ENCODE measurements at places on chromosomes 4 and X. TPM values are rescaled to one million over a fixed set of nuclear protein-coding genes. Genes with fewer than 3 reads are reported as not detected.

DNA sequence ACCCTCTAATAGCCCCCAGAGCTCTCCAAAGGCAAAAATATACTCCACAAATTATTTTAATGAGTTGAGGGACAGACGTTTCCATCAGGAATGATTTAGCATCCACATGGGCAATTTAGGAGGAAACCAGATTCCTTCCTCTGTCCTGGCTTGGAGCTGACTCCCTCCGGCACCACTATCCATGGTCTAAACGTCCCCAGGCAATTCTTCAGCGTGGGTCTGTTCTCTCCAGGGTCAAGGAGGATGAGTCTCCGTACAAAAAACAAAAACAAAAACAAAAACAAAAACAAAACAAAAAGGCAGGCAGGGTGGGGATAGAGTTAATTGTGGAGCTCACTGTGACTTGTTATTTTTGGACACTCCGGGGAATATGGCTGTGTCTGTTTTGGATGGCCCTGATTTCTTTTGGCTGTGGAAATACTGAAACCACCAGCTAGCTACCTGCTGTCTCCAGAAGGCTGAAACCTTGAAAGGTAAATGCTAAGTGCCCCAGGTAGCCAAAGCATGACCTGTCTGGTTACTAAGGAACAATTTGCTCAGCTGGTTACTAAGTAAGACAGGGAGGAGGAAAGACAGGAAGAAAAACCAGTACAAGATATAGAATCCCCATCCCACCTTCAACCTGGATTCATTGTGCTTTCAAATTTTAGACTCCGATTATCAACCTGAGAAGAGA lies 419.1 kb upstream of the LCORL start:
- no peak for DNase-seq

HDX gene
- 3.2 TPM for total RNA-seq

IL9R gene
- total RNA-seq = not detected

SPRY1 gene
- 59.6 TPM for total RNA-seq

DNA sequence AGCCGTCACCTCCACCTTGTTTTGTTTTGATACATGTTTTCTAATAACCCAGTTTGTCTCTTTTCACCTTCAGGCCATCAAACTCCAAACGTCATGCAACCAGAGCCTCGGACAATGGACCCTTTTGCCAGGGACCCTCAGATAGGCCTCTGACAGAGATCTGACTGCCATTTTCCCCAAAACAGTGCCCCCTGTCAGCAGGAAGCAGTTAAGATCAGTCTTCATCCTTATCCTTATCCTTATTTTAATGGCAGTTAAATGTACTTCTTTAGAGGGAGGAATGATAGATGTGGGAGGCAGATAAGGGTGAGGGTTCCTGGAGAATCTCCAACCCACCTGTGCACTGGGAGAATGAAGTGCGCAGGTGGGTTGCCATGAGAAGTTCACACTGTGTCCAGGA lies 135.7 kb downstream of the ANAPC10 start:
- DNase-seq = no peak

DNA sequence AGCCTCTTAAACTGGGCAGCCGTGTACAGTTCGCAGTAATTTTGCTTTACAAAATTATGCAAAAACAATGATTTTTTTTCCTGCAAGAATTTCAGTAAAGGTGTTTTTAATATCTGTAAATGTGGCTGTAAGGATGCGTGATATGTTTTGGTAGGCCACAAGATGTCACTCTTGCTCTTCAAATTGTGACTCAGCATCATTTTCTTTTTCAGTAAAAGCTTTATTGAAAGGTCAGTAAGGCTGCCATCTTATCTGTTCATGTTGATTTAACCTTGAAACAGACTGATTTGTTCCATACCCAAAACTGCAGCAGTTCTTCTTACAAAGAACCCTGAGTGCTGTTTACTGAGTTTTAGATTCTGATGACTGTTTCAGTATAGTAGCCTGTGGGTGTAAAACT lies 39.9 kb downstream of the TXLNG start:
- DNase-seq = no peak

NHSL2 gene
- 8.8 TPM for total RNA-seq

DNA sequence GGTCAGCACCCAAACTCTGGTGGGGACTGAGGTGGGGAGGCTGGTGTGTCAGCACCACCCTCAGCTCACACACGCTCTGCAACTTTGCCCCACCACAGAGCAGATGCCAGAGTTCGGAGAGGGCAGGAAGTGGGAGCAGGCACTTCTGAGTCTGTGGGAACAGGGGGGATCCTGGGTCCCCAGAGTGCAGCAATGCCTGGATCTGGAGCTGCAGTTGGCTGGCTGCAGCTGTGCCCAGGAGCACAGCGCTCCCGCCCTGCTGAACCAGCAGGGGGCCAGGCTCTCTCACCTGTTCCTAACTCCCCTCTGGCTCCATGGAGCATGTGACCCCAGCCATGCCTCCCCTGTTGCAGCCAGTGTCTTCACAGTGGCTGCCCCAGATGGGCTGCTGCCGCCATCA lies 252.4 kb downstream of the SPOCK3 start:
- DNase-seq = no peak

FOXO4 gene
- total RNA-seq = 30.9 TPM

RHOXF2B gene
- not detected for total RNA-seq

DNA sequence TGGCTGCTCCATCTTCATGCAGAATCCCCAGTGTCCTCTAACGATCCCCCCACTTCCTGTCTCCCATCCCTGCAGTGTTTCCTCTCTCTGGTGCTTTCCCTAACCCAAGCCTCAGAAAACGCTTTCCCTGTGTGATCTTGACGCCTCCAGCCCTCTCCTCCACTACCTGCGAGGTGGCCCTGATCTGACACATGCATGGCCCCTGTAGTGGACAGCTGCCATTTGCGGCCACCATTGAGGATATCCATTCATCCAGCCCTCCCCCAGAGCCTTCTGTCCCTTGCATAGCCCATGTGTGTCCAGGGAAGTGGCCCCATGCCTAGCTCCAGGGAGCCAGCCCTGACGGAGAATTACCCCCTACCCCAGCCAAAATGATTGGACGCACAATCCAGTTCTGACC lies 3.1 kb downstream of the UBL4A start:
- no peak for DNase-seq

DNA sequence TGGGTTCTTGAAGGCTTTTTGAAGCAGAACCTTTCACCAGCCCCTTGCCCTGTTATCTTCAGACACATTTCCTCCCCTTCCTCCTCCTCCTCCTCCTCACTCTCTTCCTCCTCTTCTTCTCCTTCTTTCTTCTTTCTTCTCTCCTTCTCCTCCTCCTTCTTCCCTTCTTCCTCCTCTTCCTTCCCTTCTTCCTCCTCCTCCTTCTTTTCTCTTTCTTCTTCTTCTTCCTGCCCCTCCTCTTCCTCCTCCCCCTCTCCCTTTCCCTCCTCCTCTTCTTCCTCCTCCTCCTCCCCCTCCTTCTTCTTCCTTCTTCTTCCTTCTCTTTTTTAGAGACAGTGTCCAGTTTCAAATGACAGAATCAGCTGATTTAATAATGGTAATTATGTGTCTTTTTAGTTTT lies 226.0 kb downstream of the DKK2 start:
- no peak for DNase-seq

TMPRSS11F gene
- total RNA-seq = not detected

- no peak for DNase-seq
Observed at GRCh38 chr4:10743357-10743756, 58.8 kb upstream of the CLNK start.

- peak; percentile 39 for DNase-seq
Observed at GRCh38 chr4:147518846-147519767, 38.2 kb downstream of the EDNRA start.

UBA6 gene
- total RNA-seq = 23.1 TPM

DNA sequence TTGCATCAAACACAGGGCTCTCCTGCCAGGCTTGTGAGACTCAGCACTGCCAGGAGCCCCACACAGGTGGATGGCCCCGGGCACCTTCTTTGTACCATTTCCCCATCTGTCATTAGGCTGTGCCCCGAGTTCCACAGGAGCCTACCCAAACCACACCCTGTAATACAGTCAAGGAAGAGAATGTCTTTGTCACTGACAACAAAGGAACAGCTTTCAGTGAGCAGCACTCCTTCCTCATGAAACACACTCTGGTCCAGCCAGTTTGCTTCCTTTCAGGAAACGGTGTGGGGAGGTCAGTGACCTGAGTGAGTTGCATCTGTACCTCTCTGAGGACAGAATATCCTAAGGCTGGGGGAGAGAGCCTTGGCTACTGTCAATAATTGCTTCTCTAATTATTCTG lies 53.7 kb downstream of the LNX1 start:
- DNase-seq = no peak

DNA sequence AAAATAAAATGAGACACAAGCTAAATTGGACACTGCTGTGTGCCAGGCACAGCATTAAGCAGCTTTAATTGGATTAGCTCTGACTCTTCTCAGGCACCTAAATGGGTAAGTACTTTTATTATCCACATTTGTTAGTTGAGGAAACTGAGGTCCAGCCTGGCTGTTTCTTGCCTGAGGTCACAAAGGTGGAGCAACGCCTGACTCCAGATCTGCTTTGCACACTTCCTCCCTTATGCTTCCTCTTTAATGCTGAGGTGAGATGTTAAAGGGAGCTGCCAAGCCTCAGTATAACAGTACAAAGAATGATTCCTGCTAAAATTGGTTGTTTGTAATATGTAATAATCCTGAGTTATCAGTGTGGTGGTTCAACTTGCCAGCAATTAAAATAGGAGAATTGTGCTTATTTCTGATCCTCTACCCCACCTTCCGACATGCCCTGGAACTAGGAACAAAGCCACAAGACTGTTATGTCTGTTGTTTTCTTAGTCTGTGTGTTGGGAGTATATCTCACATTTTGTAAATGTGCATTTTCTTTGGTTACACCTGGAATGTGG lies 74.4 kb downstream of the AFF1 start:
- no peak for DNase-seq

DNA sequence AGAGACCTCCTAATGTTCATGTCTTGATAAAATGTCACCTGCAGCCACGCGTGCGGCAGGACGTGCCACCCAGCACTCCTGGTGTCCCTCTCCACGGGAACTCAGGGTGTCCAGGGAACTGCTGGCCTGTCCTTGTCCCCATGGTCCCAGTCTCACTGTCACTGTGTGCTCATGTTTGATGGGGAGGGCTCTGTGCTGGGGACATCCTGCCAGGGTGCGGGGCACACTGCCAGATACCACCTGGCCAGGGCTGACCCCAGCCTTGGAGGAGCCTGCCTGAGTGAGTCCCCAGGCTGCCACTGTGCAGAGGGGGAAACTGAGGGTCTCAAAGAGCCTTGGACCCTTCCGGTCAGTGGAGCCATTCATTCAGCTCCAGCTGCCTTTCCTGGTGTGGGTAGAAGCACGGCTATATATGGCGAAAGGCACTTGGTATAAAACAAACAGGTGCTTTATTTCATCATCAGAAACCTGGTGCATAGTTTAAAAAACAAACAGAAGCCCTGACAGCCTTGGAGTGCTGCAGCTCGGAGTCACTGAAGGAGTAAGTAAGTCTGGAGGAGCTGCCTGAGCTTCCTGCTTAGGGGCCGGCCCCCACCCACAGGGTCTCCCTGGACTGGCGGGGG lies 33.0 kb downstream of the NOP14 start:
- DNase-seq = no peak

DNA sequence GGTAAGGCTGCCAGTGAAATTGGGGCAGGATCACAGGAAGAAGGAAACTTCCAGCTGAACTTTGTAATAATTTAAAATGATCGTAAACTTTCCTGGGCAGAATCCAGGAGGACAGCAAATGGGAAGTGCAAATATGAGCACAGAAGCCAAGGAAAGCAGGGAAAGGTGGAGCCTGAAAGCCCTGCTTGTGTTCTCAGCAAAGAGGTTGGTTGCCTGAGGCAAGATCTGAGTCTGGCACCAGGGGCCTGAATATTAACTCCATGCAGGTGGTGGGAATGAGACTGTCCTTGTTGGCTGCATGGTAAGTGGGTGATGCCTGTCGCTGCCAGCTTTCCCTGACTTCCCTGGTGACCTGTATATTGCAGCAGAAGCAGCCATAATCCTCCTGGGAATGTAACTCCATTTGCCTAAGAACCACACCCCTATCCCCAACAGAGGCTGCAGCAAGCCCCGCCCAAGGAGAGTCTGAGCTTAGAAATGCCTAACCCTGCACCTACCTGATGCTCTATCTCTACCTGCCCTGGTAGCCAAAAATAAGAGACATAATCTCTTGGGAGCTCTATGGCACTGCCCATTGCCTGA lies 132.0 kb upstream of the HDX start:
- no peak for DNase-seq

DNA sequence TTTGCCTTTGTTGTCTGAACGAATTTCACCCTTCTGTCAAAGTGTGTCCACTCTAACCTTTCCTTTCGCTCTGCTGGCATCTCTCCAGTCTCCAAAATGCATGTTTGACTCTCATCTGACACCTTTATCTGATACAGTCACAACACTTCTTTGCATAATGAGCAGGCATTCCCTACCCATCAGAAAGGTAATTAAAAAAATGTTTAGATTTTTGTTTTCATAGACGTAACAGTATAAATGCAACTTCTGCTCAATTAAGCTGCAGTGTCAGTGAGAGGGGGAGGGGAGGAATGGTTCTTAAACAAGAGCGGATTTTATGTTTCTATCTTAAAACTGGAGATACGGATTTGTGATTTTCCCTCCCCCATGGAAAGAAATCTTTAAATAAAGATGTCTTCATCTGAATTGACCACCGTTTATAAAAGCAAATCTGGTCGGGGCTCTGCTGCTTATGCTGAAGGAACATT lies 70.2 kb downstream of the CXXC4 start:
- DNase-seq = no peak

- DNase-seq = no peak
Observed at GRCh38 chrX:17977696-17978095, 116.6 kb upstream of the RAI2 start.

DNA sequence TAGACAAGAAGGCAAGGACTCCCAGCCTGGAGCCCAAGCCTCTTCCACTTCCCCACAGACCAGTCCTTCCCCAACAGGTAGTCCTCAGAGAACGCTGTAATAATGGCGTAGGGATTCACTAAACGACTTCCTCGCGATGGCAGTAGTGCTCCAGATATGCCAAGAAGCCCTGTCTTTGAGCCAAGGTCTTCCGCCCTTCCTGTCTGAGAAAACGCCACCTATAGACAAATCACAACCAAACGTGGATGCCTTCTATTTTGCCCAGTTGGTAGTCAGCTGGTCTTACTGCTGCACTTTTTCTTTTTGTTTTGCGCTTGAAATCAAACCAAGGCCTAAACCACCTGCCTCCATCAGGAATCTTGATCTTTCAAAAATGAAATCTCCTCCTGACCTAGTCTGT lies 203.3 kb downstream of the OR13H1 start:
- DNase-seq = peak; percentile 56

DNA sequence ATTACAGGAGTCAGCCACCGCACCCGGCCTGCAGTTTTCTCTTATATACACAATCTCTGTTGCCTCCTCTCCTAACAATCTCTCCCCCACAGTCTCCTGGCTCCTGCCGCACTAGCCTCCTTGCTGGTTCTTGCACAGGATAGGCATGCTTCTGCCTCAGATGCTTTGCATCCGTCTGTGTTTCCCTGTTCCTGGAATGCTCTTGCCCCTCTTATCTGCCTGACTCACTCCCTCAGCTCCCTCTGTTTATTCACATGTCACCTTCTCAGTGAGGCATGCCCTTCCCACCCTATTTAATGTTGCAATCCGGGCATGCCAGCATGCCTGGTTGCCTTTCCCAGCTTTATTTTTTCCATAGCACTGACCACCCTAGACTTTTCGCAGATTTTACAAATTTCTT lies 161.9 kb downstream of the PHF8 start:
- DNase-seq = no peak
